ENCODE measurements at places on chromosomes 6 and 20.

- DNase-seq, result no peak
Observed at GRCh38 chr20:51696304-51697071, 71.7 kb downstream of the ATP9A start.

DNA sequence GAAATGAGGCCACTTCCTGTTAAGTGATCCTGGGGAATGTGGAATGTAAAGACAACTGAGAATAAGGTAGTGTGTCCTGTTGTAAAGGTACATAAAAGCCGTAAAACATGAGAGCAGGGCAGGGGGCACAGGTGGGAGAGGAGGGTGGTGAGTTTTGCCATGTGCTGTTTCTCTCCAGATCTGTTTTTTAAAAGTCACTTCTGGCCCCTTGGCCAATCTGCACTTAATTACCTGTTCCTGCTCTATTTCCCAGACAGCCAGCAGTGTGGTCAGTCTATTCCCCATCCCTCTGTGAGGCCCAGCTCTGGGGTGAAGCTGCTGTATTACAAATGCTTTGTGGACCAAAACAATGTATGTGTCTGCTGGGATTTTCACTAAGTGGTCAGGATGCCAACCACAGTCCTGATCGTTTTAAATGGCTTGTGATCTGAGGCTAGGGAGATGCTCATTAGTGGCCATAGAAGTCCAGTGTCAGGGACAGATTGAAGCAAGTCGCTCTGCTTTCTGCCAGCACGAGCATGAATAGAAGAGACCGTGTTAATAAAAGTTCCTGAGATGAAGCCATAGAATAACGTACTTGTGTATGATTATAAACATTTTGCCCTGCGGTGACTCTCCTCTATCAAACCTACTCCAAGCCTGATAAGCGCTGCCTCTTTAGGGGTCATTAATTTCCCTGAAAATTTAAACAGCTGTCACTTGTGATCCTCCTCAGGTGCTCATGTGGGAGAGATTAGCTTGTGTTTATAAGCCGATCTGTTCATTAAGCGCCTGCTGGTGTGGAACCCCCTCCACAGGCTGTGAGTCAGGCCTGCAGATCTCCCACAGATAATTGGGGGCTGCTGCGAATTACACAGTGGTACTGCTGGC, 111.8 kb upstream of the CENPW start:
- DNase-seq, result no peak

DNA sequence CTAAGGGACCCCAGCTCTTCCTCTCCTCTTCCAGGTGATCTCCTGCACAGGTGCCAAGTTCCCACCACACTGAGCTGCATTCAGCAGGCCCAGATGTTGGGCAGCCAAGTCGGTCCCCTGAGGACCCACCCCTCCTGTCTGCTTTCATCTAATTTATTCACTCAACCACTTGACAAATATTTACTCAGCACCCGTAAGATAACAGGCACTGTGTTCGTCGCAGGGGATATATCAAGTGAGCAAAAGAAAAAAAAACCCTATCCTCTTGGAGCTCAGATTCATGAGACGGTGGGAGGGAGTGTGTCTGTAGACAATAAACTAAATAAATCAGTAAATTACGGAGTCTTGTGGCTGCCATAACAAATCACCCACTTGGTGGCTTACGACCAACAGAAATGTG, 143.6 kb downstream of the MRPL14 start:
- DNase-seq, result no peak

GRCh38 chr6:105985816-105986632, 100.1 kb upstream of the PRDM1 start:
- no peak for DNase-seq

- no peak for DNase-seq
Observed at GRCh38 chr6:41651962-41652657, 13.8 kb downstream of the MDFI start.

DNA sequence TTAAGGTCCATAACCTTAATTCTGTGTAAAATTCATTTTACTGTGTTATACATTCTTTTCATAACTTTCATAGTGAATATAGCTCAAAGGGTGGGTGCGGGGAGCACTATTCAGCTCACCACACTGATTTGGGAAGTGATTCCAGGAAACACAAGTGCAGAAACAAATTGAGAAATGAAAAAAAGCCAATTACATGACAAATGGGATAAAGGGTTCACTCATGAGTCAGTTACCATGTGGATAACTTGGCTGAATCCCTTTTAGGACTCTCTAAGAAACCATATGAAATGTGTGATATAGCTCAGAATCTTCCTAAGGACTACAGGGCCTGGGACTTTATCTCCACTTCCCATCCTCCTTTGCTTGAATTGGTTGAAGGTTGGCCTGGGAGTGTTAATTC, 3.1 kb upstream of the BTN2A1 start:
- DNase-seq, result no peak

- DNase-seq, result no peak
Observed at GRCh38 chr6:141248021-141248799, 884.5 kb upstream of the GJE1 start.

DNA sequence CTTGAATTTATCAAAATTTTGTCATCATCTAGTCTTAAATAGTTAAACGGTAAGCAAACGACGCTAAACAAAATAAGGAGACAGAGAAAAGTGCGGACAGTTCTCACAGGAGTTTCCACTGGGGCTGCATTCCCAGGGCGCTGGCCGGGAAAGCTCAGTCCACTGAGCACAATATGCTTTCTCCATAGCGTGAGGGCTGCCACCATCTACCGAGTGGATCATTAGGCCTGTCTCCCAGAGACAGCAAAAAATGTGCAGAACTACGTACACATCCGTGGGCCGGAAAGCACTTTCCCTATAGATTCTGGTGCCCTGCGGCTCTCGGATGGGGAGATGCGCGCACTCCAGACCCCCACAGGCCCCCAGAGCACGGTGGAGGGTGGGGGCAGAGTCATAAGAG, 84.9 kb downstream of the THBS2 start:
- no peak for DNase-seq

GRCh38 chr20:18011482-18011881, 42.7 kb downstream of the MGME1 start:
- DNase-seq, result no peak

DNA sequence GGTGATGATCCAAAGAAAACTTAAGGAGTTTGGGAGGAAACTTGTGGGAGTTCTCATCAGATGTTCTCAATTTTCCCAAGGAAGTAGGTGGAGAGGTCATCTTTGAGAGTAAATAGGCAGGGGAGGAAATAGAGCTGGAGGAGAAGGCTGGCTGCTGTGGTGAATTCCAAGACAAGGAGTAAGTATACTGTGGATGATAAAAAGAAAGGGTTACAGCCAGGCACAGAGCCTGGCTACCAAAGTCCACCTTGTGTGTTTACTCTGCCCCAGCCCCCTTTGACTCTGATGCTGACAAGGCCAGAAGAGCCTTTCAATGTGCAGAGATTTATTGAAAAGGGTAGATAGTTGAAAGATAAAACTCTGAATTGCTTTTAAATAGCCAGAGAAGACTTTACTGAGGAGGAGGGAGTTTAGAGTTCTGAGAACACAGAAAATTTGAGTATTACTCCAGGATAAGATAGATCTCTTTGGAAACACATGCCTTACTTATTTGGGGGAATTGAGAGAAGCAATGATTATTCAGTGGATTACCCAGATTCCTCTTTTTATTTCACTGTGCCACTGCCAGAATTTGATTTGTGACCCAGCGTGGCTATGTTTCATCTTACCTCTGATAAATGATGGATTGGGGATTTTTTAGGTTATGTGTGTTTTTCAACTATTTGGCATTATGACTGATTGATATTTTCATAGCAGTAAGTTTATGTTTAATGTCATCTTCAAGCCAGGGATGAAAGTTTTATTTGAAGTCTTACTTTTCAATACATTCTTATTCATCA, 182.6 kb upstream of the JAG1 start:
- DNase-seq, result no peak

DNA sequence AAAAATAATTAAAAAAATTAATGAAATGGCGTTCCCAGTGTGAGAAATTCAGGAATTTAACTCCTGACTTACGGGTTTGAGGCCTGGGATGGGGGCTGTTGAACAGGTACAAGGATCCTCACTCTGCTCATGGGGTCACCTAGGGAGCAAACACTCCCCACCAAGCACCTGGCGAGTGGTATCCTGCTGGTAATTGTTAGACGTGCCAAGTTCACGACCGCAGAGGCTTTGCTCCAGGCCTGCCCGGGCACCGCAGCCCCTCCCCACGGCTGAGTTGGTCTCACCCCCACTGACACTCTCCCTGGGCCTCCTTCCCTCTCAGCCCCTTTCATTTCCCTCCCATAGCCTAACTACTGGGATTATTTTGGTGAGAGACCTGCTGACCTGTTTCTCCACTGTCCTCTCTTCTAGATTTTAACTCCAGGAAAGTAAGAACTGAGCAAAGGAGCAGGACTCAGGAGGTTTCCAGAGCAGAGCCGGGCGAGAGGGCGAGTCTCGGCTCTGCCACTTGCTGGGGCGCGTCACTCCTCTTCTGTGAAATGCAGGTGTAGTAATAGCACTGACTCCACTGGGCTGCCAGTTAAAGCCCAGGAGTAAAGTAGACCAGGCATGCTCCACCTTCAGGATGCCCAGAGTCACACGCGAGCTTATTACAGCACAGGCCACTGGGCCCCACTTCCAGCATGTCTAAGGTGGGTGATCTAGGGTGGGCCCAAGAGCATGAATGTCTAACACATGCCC, 22.8 kb downstream of the BMP7 start:
- no peak for DNase-seq

GRCh38 chr6:158674342-158675131, 24.7 kb downstream of the SYTL3 start:
- DNase-seq, result no peak

DNA sequence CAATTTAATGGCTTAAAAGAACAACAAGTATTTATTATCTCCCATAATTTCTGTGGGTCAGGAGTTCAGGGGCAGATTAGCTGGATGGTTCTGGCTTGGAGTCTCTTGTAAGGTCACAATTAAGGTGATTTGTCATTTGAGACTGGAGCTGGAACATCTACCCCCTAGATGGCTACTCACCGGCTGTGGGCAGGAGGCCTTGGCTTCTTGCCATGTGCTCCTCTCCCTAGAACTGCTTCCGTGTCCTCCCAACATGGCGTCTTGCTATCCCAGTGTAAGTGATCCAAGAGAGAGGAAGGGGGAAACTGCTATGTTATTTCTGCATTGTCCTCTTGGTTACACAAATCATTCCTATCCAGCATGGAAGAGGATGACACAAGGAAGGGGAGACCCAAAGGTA, 210.2 kb upstream of the ECI2 start:
- DNase-seq, result no peak

- no peak for DNase-seq
Observed at GRCh38 chr20:11642866-11643265, 274.8 kb upstream of the BTBD3 start.

- DNase-seq, result no peak
Observed at GRCh38 chr6:16130437-16130891, 1.6 kb downstream of the MYLIP start.

DNA sequence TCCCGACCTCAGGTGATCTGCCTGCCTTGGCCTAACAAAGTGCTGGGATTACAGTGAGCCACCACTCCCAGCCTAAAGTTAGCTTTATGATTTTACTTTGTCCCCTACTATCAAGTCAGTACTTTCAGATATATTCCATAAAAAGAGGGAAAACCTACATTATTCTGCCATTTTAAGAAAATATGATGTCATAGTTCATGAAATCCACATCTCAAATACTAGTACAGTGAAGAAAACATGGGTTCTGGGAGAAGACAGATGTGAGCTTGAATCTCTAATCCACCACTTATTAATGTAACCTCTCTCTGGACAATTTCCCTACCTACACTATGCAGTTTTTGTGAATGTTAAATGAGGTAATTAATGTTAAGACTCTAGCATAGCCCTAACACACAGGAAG, 74.5 kb downstream of the PDE10A start:
- no peak for DNase-seq

GRCh38 chr6:85364344-85364743, 85.5 kb upstream of the NT5E start:
- DNase-seq, result no peak
